ENCODE measurements at places on chromosomes 16 and 17. TPM values are rescaled to one million over a fixed set of nuclear protein-coding genes. Genes with fewer than 3 reads are reported as not detected.

The MYH1 gene
- not detected for total RNA-seq

DNA sequence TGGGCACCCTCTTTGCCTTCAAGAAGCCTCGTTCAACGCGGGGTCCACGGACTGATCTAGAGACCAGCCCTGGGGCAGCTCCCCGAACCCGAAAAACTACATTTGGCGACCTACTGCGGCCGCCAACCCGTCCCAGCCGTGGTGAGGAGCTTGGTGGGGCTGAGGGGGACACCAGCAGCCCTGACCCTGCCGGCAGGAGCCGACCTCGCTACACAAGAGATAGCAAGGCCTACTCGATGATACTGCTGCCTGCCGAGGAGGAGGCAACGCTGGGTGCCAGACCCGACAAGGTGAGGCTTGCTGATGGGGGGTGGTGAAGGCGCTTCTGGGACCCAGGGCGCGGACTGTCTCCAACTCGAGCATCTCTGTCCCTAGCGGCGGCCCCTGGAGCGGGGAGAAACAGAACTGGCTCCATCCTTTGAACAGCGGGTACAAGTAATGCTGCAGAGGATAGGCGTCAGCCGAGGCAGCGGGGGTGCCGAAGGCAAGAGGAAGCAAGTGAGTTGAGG, 5.6 kb downstream of the ACD start:
- DNase-seq, result no peak

DNA sequence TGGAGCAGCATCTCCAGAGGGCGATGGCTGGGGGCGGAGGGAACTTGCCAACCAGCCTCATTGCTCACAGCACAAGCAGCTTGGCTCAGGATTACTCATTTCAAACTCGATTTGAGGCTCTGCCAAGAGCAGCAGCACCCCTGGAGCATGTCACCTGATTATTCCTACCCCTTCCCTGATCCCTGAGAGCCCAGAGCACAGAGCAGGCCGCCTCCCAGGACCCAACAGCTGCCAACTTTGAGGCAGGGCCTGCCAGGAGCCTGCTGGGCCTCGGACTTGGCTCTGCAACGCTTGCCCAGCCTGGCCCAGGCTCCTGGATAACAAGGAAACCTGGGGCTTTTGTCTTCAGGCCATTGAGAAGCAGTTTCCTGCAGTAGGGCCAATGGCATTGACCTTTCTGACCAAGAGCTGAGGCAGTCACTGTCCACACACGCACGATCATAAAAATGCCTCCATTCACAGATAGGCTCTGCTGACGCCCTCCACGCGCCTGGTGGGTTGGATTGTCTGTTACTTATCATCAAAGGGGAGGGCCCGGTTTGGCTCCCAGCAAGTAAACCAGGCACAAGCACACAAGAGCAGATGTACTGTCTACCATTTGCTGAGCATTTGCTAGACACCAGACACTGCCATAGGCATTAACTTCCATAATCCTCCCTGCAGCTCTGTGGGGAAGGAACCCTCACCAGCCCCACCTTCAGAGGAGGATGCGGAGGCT, 406.6 kb upstream of the EEF2KMT start:
- DNase-seq, result no peak

DNA sequence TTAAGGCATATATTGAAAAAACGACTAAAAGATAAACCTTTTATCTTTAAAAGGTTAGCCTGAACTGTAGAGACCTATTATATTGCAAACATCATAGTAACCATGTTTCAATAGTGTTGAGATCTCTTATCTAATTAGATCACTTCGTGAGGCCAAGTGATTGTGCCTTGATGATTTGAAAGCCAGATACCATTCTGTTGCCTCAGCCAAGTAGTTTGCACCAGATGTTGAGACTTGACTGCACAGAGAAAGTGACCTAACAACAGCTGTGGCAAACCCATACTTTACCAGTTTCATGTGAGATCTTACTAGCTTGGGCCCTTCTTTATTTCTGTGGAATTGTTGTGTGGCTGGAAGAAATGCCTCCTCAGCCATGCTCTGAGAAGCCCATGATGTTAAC, 717.3 kb downstream of the KCNJ2 start:
- DNase-seq, result no peak

DNA sequence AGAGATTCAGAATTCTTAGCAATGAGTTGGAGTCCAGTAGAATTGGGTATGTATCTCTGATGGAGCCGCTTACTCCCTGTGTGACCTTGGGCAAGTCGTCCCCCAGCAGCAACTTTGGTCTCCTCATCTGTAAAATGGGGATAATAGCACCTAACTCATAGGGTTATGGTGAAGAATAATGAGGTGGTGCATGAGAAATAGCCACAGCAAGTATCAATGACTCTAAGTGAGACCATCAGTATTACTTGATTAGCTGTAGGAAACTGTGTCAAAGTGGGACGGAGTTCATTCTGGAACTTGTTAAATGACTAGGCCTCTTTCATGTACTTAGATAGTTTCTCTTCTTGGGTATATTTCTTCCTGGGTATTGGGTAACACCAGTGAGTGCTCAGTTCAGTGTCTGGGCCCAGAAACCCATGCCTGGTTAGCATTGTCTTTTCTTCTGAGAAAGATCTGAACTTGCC, 6.4 kb downstream of the PRKCB start:
- no peak for DNase-seq

GRCh38 chr17:39763051-39763820, 25.5 kb downstream of the GRB7 start:
- DNase-seq, result no peak

DNA sequence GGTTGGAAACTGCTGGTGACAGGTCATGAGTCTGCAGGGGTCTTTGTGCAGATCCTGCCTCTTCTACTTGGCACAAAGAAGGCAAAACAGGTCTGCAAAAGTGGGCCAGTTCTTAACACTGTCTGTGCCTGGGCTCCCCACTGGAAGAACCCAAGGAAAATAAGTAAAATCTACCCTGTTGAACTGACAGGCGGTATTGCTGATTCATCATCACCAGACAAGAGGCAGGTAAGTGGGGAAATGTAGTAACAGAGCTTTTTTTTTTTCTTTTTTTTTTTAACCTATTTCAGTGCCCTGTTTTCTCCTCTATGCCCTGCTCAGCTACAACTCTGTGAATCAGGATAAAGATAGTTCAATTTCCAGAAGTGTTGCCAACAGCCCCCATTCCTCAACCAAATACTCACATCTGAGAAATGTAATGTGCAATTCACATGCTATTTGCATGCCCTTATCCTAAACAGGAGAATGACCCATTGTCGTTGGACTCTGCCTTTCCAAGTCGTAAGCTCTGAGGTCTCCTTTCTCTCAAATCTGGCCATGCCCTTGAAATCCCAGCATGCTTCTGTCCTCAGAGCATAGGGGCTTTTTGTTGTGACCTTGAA, 237.0 kb downstream of the SOX9 start:
- no peak for DNase-seq

DNA sequence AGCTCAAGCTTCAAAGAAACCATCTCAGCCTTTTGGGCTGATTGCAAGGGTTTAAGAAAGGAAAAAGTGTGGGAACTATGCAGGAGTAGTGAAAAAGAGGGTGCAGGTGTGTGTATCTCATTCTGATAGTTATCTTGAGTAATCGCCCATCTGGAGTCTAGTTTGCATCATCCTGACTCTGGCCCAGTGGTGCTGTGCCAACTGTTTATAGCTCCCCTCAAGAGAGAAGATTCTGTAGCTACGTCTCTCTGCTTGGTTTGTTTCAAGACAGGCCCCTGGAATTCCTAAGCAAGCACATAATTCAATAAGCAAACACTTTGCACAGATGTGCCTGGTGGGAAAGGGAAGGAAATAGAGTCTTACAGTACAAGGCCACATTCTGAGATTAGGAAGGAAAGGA, 144.4 kb downstream of the HAPSTR1 start:
- no peak for DNase-seq

The RNF112 gene
- total RNA-seq, result 0.67 TPM

DNA sequence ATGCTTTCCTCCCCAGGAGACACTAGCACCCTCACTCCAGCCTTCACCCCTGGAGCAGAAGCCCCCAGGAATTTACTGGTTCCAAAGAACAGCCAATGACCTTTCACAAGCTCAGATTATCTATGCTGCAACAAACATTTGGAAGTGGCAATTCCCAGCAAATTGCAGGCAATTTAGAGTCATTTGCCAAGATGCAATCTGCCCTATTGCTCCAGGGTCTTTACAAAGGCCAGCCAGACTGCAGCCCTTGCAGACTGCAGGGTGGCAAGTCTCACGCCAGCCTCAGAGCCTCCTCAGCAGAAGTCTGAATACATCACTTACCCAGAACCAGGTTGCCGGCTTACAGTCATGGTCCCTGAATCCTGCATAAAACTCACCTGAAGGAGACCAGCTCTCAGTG, 21.8 kb downstream of the AXIN1 start:
- DNase-seq, result no peak

GRCh38 chr17:63232565-63233310, 213.4 kb downstream of the CYB561 start:
- DNase-seq, result no peak

The GNGT2 gene
- total RNA-seq, result not detected
